ENCODE measurements at places on chromosomes 6 and 20. TPM values are rescaled to one million over a fixed set of nuclear protein-coding genes. Genes with fewer than 3 reads are reported as not detected.

Gene TBX18
- total RNA-seq = 0.82 TPM

Gene TOX2
- total RNA-seq = 6.1 TPM

Gene MED23
- 25.8 TPM for total RNA-seq

Gene NMBR
- total RNA-seq = not detected

Gene C20orf204
- total RNA-seq = 1.7 TPM

Gene NOX3
- not detected for total RNA-seq

Gene CD93
- 20.1 TPM for total RNA-seq

DNA sequence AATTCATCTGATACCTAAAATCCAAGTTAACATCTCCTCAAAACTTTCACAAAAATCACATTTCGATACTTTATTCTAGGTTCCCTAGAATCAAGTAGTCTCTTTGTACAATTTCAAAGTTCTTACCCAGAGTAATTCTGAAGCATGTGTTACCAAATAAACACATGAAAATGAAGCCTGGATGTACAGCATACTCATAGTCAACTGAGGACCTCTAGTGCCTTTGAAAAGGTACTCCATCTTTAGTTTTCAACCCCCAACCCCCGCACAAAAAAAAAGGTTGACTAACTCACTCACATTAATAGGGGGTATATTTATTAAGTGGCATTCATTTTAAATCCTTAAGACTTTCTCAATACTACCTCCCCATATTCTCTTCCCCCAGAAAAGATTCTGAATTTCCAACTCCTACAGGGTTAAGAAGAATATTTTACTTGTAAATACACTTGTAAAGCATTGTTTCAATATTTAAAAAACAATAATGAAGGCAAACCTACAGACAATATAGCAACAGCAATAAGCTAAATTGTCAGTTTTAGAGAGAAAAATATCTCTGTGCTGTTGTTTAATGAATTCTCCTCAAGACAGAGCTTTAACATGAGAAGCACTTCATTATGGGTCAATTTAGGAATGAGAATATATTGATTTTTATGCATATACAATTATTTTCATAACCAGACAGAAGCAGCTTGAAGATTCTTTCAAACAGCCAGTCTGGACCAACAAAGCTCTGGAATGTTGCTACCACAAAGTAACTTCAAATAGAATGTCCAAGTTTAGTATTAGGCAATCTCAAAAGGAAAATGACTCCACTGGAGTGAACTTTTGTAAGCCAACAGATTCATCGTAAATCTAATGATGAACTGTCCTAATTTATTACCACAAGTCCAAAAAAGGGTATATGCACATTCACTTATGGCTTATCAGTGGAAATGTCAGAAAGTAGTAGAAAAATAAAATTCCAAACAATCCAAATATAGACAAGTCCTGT is 3.3 kb downstream of the PLN start:
- no peak for DNase-seq

DNA sequence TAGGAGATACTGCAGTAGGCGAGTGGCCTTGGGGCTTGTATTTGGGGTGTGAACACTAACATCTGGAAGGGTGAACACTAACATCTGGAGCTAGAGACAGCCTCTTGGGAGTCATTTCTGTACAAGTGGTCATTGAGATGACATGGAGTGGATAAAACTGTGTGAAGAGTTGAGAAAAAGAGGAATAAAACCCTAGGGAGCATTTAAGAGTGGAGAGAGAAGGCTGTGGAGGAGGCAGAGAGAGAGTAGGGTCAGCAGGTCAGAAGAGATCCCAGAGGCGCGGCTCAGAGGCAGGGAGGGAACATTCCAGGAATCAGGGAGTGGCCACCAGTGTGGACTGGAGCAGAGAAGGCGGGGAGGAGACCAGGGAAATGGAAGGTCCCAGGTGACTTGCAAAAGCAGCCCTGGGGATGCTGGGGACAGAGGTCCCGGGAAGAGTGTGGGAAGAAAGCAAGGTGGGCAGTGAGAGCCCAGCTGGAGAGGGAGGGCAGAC is 202.0 kb upstream of the RNF24 start:
- DNase-seq = peak; percentile 76

- DNase-seq = peak; percentile 95
These were observed at the start of gene MCM9 for GRCh38 chr6:118934461-118935330. Gene MCM9 (minus strand): TSS chr6:118935159. CDS start chr6:118931723, 3,436 bp downstream.

GRCh38 chr6:35386989-35387388 is 44.6 kb downstream of the PPARD start:
- no peak for DNase-seq

GRCh38 chr6:132669690-132670291 is 10.8 kb upstream of the TAAR1 start:
- DNase-seq = no peak

DNA sequence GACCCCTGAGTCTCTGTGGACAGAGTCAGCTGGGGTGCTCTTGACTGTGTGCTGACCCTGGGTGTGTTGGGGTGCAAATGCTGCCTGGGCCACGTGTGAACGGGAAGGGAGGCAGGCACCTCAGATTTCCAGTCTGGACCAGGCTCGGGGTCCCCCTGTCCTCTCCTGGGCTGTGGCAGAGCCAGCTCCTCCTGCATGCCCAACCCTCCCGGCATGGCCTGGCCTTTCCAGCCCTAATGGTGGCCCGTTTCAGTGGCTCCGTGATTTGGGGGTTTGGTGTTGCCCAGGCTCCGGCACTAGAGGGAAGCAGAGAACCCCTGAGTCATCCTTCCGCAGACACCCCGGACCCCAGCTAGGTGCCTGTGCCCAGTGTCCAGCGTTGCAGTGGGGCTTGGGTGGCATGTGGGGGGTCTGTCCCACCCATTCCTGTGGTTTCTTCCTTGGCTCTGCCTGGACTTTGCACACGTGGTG is 9.1 kb downstream of the RBM38 start:
- DNase-seq = no peak

DNA sequence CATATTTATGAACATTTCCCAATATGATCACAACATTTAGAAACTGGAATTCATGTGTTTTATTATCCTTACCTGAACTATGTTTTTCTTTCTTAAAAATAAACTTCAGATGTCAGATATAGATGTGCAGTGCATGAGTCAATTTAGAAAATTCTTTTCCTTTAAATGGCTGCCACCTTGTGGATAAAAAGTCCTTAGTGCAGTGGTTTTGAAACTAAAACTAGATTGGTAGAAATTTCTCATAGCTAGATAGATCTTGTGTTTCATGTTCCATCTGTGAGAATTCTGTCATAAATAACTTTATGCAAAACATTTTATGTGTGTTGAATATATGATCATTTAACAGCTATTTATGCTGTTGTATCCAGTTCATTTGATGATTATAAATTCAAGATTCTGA is 134.9 kb downstream of the KLHL32 start:
- DNase-seq = no peak

DNA sequence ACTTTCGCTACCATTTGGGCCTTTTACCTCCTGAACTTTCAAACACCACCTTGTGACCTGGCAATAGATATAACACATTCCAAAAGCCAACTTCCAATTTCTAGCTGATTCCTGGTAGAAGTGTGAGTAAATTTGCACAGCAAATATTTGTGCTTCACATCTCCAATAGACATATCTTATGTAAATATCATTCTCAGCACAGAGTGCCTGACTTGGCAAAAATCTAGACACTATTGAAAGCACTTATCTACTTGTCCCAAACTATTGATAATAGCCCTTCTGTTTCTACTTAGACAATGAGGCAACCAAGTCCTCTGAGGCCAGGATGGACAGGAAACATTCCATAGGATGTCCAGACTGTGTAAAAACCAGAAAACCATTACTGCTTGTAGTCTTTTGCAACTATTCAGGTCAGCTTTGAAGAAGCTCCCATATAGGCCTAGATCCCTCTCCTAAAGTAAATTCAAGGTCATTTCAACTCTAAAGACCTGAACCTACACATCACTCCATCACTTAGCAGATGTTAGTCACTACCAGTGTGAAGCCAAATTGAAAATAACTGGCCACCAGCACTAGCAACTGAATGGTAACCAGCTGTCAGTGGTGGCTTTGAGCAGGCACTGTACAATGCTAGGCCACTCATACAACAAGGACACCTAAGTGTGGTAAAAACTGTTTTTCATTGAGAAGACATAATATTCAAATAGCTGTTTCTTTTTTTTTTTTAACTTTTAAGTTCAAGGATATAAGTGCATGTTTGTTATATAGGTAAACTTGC is 95.3 kb upstream of the RSPO3 start:
- DNase-seq = no peak

DNA sequence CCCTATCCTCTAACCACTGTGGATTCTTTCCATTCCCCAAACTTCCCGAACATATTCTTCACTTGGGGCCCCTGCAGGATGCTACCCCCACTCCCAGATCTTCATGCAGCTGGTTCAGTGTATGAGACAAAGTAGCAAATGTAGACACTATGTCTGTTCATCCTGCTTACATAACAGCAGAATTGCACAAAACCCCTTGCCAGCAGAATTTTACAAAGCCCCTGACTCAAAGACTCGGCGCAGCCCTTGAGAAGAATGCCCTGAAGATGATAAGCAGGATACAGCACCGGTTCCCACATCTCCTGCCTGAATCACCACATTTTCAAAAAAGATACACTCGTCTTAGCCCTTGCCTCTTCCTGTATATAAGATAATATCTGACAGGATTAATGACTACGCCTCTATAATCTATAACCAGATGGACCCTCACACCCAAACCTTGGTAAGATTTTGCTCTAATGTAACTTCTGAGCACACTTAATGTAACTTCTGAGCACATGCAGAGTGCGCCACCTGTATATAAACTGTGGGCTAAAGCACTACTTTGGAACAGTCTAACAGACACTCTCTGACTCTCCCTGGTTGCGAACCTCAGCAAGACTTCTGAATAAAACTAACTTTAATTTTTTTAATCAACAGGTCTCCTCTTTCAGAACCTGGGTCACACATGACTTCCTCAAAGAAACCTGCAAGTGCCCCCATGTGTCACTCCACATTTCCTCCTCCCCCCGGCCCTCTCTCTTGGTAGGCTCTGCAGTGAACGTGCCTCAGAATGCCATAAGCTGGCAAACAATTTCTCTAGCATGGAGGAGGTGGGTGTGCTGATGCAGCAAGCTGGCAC is 28.7 kb downstream of the RALGAPA2 start:
- no peak for DNase-seq

GRCh38 chr6:47654255-47654654 is 44.1 kb upstream of the ADGRF4 start:
- DNase-seq = no peak

DNA sequence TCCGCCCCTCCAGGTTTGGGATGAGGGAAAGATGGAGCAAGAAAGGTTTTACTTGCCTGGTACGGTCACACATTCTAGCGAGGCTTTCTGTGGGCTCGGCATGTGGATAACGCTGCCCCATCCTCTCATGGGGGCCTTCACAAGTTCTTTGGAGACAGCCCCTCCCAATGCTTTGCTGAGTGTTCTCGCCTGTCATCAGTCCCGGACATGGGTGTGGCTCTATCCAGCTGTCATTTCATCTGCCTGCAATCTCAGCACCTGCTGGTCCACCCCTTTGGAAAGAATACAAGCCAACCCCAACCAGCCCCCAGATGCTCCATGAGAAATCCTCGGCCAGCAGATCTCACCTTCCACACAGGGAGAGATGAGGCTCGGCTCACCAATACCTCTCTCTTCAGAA is 30.3 kb upstream of the MDGA1 start:
- no peak for DNase-seq

- DNase-seq = no peak
These were observed 141.0 kb upstream of the COL21A1 start for GRCh38 chr6:56388415-56388755.

DNA sequence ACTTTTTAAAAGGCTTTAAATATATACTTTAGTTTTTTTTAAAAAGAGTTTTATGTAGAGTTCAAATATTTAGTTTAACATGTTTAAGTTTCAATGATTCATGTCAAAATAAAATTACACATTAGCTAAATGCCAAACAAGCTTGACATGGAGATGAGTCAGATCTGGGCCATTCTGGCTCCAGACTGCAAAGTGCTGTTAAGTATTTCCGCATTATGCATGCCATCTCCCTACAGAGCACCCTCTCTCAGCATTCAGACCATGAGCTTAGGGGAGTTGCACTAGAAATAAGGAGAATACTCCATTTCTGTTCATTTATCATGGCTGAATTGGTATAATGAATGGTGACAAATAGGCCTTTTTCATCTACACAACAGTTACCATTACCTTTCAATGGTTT is 21.5 kb upstream of the HS3ST5 start:
- no peak for DNase-seq

- no peak for DNase-seq
These were observed 22.7 kb downstream of the RCAN2 start for GRCh38 chr6:46468403-46469010.

DNA sequence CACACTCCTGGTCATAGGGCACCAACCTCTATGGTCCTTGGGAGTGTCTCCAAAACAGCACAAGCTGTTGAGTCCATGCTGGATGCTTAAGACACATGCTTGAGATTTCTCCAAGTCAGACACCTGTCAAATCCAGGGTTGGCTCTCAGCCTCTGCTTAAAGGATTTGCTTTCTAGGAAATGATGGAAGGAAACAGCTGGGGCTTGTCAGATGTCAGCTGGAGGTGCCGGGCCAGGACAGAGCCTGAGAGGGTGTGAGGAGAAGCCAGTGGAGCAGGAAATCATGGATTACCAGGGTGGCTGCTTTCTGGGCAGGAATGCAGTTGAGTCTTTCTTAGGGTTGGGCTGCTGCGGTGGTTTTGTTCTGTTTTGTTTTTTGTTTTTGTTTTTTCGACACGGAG is 83.0 kb upstream of the FAM184A start:
- DNase-seq = no peak

- no peak for DNase-seq
These were observed 184.2 kb upstream of the SPTLC3 start for GRCh38 chr20:12824328-12825225.

DNA sequence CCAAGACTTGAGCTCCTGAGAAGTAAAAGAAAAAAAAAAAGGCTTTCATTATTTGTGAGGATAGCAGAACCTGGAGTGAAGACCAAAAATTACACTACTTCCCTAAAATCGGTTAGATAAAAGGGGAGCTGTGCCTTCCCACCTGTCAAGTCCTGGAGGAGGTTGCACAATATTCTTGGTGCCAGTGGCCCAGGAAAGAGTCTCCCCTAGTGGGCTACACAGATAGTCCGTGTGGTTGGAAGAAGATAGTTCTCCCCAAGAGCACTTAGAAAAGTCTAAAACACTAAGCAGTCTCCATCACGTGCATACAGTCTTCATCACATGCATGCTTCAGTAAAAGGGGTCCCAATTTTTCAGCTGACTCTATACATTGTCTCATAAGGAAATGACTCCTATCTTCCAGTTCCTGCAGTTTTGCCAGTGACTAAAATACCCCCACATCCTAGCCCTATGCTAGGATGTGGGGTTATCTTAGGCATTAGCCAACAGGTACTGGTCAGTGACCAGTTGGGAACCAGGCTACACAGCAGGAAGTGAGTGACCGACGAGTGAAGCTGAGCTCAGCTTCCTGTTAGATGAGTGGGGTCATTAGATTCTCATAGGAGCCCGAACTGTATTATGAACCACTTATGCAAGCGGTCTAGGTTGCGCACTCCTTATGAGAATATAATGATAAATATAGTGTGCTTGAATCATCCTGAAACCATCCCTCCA is 199.5 kb upstream of the FAM83B start:
- no peak for DNase-seq

GRCh38 chr6:118876198-118876597 is 17.8 kb upstream of the ASF1A start:
- no peak for DNase-seq

All from mucosa of descending colon (tissue), 3 donors.